ENCODE measurements at places on chromosomes 6 and 20.

- no peak for DNase-seq
Measured at GRCh38 chr6:32659856-32660595, 6.4 kb downstream of the HLA-DQB1 start.

GRCh38 chr6:125188037-125188436 lies 34.5 kb downstream of the TPD52L1 start:
- DNase-seq = no peak

- DNase-seq = no peak
Measured at GRCh38 chr6:117237561-117237960, 27.8 kb upstream of the VGLL2 start.

GRCh38 chr6:121338366-121338765 lies 4.1 kb upstream of the TBC1D32 start:
- DNase-seq = no peak

DNA sequence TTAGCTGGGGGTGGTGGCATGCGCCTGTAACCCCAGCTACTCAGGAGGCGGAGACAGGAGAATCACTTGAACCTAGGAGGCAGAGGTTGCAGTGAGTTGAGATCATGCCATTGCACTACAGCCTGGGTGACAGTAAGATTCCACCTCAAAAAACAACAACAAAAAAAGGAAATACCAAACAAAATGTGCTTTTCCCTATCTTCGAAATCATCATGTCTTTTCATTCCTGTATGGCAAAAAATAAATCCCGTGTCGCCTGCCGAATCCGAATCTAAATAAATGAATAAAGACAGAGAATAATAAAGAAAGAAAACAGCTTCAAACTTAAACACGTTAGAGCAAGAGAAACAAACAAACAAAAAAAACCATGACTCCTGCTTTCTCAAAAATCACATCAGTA lies 11.8 kb downstream of the B4GALT5 start:
- DNase-seq = no peak

DNA sequence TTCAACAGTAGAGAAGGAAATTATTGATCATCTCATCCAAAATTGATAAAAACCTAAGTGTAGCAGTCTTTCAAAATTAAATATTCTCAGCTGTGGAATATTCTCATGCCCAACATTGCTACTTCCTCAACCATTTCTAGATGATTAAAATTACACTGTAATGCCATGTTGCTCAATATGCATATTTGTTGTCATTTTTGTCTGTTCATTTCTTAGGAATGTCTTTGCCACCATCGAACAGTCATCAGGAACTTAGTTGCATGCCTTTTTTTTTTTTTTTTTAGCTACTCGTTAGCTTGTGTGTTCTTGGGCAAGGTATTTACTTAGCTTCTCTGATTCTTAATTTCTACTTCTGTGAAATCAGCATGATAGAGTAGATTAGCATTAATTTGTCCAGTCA lies 188.6 kb downstream of the DTNBP1 start:
- no peak for DNase-seq

- no peak for DNase-seq
Measured at GRCh38 chr6:71531841-71532240, 243.2 kb downstream of the OGFRL1 start.

DNA sequence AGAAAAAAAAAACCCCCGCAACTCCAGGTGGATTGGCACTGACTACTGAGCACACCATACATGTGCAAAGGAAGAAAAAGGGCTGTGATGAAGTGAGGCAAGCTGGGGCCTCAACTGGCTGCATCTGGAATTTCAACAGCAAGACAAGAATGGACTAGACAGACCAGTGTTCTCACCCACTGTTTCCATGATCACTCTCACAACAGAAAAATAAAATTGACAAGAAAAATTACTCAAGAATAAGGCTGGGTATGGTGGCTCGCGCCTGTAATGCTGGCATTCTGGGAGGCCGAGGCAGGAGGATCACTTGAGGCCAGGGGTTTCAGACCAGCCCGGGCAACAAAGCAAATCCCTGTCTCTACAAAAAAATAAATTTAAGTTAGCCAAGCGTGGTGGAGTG lies 18.8 kb downstream of the ZNF217 start:
- no peak for DNase-seq

- DNase-seq = no peak
Measured at GRCh38 chr20:2604506-2604835, 48.0 kb upstream of the NOP56 start.

DNA sequence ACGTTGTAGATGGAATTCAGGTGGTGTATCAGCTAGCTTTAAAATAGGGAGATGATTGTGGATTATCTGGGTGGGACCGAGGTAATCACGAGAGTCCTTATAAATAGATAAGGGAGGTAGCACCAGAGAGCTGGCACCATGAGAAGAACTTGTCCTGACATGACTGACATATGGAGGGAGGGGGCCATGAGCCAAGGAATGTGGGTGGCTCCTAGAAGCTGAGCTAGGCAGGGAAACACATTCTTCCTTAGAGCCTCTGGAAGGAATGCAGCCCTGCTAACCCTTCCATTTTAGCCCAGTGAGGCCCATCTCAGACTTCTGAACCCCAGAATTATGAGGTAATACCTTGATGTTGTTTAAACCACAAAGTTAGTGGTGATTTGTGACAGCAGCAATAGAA lies 321.1 kb upstream of the SULF2 start:
- DNase-seq = no peak

DNA sequence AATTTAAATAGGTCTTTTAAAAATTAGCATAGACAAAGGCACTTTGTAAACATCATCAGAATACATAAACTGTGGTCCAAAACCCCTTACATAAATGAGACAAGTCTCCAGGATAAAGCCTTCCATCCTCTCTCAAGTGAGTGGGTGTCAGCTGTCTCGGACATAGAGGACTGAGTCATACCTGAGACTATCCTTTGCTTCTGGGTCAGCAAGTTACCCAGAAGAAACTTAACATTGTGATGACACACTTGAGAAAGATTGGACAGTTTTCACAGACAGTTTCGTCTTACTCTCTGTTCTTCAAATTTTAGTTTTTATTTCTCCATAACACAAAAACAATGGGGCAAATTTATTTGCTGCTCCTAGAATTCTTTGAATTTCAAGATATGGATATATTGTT lies 838.0 kb downstream of the DHX35 start:
- no peak for DNase-seq

DNA sequence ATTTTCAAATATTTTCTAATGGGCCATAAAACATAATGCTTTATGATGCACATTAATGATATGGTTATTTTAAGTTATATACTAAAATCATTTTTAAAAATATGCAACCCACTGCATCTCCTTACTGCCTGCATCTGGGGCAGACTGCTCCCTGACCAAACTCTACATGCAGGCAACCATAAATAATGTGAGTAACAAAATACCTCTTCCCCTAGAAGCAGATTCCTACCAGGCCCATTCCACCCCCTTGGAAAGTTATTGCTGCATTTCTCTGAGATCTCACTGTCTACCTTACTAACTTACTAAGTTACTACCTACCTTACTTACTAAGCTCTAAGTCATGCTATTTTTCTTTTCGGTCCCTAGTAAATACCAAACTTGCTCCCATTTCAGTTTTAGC lies 71.8 kb downstream of the ATG5 start:
- no peak for DNase-seq

DNA sequence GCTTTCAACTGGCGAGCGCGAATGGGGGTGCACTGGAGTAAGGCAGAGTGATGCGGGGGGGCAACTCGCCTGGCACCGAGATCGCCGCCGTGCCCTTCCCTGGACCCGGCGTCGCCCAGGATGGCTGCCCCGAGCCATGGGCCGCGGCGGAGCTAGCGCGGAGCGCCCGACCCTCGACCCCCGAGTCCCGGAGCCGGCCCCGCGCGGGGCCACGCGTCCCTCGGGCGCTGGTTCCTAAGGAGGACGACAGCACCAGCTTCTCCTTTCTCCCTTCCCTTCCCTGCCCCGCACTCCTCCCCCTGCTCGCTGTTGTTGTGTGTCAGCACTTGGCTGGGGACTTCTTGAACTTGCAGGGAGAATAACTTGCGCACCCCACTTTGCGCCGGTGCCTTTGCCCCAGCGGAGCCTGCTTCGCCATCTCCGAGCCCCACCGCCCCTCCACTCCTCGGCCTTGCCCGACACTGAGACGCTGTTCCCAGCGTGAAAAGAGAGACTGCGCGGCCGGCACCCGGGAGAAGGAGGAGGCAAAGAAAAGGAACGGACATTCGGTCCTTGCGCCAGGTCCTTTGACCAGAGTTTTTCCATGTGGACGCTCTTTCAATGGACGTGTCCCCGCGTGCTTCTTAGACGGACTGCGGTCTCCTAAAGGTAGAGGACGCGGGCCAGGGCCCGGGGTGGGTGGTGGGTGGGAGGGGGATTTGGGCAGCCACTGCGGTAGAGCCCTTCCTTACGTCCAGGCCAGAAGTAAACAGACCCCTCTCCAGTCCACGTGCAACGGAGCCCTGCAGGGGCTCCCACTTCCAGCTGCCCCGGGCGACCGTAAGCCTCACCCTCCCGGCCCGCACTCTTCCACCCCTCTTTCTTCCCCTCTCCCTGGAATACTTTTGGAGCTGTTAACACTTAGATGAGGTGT lies 998 bp downstream of the BMP2 start:
- no peak for DNase-seq

DNA sequence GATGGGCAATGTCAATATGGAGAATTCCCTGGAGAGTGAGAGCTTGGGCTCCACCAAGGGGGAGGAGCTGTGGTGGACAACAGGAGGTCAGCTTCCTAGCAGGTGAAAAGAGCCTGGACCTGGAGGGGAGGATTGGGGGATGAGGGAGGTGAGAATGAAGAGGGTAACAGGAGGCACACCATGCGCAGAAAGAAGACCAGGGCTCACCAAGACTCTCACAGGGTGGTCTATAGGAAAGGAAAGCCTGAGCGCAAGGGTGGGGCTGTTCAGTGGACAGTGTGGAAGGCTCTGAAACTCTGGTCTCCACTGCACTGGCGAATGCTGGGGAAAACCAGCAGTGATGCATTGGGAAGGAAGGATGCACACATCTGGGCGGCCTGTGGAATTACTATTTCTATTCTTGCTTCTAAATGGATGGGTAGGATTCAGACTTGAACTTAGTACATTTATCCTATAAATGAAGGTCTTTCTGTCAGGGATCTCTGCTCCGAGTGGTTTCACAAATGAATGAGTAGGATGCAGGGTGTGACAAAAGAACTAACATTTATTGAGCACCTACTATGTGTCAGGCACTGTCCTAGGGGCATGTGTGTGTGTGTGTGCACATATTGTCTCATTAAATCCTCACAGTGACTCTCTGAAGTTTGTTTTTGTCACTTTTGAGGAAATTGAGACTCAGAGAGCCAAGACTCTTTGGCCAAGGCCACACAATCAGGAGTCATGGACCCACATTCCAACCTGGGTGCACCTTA lies 152.7 kb downstream of the CD83 start:
- DNase-seq = no peak

DNA sequence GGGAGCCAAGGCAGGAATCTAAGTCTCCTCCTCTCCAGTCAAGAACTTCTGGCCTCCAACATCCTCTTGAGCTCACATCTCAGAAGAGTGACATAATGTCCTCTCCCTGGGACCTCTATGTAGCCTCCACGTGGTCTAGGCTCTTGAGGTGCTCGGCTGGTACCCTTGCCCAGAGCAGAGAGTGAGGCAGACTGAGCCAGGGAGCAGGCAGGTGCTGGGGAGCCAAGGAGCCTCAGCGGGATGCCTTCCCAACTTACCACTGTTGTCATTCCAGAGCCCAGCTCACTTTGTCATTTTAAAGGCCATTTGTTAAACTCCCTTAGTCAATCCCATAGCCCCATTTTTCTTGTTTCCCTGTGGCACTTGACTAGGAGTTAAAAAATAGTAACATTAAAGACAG lies 52.1 kb upstream of the DUSP22 start:
- no peak for DNase-seq

DNA sequence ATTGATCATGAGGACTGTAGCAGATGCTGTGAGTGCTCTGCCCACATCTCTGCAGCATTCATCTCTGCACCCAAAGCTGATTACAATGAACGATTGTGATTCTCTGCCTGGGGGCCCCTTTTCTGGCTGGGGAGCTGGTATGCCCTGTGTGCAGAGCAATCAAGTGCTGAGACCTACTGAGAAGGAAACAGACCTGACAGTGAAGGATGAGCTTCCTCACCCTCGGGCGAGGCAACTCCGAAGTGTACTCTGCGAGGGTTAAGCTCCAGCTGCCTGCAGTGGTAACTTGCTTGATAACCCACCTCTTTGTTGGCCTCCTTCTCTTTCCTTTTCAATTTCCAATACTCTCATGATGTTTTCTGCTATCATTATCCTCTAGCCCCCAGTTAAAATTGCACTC lies 289.7 kb upstream of the RNF24 start:
- DNase-seq = no peak

- no peak for DNase-seq
Measured at GRCh38 chr6:161082215-161082614, 90.6 kb downstream of the MAP3K4 start.

DNA sequence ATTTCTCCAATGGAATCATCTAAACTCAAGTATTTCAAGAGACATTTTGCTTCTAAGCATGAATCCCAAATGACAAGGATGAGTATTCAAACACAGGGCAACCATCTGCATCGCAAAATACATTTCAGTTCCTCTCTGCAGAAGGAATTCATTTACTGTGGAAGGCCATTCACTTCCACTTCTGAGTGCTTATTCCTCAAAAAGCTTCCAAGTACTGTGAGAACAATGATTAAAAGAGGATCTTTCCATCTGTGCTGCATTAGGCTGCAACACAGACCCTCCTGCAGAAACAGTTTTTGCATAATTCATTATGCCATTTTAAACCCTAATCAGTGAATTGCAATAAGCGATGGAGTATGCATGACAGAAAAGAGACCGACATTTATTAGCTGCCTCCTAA lies 52.5 kb downstream of the ARHGAP18 start:
- no peak for DNase-seq

DNA sequence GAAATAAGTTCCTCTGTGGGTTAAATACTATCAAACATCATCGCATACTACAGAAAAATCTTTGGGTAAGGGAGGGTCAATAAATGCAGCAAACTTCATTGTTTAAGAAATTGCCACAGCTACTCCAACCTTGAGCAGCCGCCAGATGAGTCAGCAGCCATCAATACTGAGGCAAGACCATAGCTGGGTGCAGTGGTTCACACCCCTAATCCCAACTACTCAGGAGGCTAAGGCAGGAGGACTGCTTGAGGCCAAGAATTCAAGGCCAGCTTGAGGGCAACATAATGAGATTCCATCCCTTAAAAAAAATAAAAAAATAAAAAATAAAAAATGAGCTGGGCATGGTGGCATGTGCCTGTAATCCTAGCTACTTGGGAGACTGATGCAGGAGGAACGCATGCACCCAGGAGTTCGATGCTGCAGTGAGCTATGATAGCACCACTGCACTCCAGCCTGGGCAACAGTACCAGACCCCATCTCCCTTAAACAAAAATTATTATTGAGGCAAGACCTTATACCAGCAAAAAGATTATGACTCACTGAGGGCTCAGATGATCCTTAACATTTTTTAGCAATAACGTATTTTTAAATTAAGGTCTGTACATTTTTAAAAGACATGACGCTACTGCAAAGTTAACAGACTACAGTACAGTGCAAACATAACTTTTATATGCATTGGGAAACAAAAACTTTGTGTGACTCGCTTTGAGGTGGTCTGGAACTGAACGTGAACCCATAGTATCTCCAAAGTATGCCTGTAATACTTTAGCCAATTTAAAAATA lies 8.8 kb downstream of the SRPK1 start:
- DNase-seq = no peak

- peak; percentile 42 for DNase-seq
Measured at GRCh38 chr6:24959319-24959718, 23.6 kb upstream of the RIPOR2 start.
